Activated B cell treated with CpG ODN at 0.5 μM for 24 hours (primary cell): ENCODE measurements at places on chromosomes 7 and 10. TPM values are rescaled to one million over a fixed set of nuclear protein-coding genes. Genes with fewer than 3 reads are reported as not detected.

The THSD7A gene
- total RNA-seq, result not detected in 2 replicates

The RBP3 gene
- total RNA-seq, result not detected in 2 replicates

The PAX4 gene
- not detected in 2 replicates for total RNA-seq

The UBE2D4 gene
- 18.9 and 19.6 TPM in 2 replicates for total RNA-seq

The PRRT4 gene
- total RNA-seq, result 0.10 TPM in 1 of 2 replicates, not detected in the other

The SLF2 gene
- total RNA-seq, result 29.9 and 35.5 TPM in 2 replicates

The PPP1R3C gene
- not detected in 2 replicates for total RNA-seq

The PRR15 gene
- not detected in 2 replicates for total RNA-seq

The WNT2 gene
- not detected in 2 replicates for total RNA-seq

DNA sequence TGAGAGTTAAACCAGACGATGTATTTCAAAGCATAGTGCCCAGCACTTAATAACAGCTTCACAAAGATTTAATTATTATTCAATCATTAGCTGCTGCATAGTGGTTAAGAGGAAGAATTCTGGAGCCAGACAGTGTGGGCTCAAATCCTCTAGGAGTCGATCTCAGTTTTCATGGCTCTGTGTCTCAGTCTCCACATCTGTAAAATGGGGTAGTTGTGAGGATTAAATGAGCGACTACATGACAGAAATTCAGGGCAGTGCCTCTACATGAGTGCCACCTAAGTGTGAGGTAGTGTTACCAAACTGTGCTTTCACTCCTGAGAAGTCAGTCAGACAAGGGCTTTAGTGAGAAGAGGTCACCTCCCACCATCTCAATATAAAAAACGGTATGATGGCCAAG, 81.7 kb upstream of the FGFR2 start:
- DNase-seq, result no peak

GRCh38 chr7:32496052-32496813, 944 bp downstream of the AVL9 start:
- no peak for DNase-seq

DNA sequence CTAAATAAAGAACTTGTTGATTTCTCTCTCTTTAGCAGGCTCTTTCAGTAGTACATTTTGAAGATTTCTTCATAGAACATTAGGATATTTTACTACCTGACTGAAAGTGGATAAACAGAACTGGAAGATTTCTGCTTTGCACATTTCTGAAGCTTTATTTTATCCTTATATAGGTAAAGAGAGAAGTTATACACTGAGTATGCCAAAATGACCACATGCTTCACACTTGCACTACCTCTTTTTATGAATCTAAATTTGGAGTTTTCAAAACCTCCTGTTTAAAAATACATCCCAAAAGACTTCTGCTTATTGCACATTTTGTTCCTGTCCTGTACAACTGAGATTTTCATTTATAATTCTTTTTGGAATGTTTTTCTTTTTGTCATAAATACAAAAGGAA, 197.4 kb upstream of the PRPS1L1 start:
- DNase-seq, result no peak

DNA sequence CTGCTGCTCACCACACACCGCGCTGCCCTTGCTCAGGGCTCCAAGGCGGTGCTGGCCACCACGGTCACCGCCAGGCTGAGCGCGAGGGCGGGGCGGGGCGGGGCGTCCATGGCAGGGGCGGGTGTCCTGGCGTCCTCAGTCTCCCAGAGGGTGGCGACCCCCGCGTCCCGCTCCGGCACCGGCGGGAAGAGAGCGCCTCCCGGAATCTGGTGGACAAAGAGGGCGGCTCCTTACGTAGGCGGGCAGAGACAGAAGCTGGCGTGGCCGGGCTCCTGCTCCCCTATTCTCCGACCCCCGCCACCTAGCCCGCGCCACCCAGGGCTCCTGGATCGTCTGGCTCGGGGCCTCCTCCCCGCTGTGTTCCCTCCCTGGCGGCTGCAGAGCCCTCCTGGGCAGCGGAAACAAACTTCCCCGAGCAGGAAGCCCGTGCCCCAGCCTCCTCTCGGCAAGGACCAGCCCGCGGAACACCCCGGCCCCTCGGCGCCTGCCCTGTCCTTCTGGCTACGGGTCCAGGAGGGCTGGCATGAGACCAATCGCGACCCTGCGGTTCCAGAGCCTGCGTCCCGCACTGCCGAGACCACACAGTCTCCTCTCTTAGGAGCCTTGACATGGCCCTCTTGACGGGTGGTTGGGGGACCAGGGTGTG, 133.8 kb upstream of the ZNF92 start:
- DNase-seq, result no peak

DNA sequence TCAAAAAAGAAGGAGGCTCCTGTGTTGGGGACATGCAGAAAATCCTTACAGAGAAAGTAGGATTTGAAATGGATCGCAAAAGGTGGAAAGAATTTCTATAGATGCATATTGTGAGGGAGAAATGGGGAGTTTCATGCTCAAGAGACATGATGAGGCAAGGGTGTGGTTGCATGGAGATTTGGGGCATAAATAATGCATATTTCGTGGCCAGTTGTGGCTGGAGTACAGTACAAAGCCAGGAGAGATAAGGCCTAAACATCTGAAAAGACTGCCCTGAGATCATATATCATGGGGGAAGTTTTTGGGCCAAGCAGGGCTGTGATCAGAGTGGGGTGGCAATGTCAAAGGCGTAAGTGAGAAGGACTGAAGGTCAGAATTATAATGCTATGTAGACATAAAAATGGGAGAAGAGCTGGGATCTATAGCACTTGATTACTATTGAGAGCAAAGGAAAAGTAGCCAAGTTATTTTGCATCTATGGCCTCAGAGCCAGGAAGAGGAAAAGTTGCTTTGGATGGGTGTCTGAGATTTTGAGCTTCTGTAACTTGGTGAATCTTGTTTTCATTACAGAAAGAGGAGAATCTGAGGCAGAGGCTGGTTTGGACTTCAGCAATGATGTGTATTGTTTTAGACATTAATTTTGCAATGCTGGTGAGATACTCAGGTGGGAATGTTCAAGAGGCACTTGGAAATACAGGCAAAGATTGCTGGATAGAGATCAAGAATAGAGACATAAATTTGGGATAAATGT, 166.6 kb downstream of the INHBA start:
- DNase-seq, result no peak

DNA sequence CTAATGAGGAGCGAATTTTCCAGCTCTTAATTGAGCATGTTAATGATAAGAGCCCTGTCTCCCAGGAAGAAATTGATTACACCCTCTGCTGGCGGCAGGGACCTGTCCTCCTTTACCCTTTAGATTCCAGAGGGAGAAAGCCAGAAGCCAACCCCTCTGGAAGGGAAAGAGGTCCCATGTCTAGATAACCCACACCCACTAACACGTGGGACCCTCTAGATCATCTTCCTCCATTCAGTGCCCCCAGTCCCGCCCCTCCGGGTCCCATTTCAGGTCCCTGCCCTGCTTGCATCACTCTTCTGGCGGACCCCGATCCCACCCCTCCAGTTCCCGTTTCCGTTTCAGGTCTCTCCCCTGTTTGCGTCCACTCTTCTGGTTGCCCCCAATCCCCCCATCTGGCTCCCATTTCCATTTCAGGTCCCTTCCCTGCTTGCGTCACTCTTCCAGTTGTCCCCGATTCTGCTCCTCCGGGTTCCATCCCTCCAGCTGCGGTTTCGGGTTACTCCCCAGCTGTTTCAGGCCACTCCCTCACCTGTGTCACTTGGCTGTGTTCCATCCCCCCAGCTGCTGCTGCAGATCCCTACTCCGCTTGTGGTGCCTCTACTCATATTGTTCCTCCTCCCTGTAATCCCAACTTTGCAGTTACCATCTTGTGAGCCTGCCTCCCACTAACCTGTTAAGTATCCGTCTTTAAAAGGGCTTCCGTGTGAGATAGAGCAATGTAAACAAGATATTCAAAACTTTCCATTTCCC, 202.4 kb downstream of the SH2D4B start:
- DNase-seq, result no peak

- no peak for DNase-seq
These were observed 34.6 kb downstream of the GET4 start for GRCh38 chr7:910931-911431.

- DNase-seq, result no peak
These were observed 91.4 kb downstream of the EXOC4 start for GRCh38 chr7:133344275-133344674.

DNA sequence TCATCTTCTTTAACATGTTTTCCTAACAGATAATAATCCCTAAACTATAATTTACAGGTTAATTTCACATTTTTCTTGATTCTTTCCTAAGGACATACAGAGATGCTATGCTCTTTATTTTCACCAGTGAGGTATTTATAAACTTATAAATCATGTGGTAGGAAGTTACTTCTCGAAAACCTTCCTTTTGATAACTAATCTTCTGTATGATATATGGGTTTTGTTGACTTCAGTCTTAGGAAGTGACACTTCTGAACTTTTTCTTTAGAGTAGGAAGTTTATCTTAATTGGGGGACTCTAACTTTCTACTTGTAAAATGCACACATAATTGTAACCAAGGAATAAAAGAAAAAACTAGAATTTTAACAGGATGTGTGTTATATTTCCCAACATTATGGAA, 9.8 kb upstream of the PNPLA8 start:
- no peak for DNase-seq

DNA sequence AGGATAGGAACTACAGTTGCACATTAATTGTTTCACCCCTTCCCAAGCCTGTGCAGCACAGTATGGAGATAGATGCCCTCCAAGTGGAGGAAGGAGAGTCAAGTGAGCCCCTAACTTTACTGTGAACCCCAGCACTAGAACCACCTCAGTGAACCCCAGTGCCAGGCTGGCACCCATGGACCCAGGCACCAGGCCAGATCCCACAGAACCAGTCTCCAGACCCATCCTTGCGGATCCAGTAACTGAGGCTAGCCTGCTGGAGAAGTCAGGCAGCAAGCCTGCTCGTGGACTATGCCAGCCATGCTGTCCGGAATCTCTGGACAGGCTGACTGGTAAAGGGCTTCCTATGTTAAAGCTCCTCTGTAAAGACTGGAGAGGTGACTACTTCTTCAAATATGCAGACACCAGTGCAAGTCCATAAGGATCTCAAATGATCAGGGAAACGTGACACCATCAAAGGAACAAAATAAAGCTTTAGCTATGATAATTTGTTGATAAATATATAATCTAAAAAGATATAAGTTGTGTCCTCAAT, 27.7 kb downstream of the SHOC2 start:
- DNase-seq, result no peak

GRCh38 chr10:124703778-124704427, 40.3 kb downstream of the FAM53B start:
- no peak for DNase-seq

GRCh38 chr7:74175340-74175739, 1.2 kb downstream of the EIF4H start:
- DNase-seq, result no peak

DNA sequence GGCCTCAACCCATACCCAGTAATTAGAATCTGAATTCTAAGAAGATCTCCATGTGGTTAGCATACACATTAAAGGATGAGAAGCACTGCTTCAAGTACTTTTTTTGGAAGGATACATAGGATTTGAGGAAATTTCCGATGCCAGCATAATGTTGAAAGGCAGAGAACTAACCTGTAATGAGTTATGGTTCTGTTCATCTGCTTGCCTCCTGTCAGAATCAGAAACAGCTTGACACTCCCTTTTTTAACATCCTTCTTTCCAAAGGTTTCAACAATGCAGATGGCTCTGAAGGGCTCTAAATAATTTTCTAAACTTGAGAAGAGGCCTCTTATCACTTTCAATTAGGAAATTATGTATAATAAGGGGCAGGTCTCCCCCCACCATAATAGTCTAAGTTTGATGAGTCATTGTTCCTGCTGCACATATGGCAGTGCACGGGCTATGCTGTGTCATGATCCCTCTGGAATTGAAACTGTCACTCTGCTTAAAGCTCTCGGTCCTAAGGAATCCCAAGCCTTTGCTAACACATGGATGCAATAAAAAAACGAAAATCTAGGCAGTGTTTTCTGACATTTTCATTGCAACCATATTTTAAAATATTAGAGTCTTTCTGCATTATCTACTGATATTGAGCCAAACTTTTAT, 291.2 kb upstream of the FZD1 start:
- DNase-seq, result no peak

GRCh38 chr7:77393261-77393660, 22.9 kb downstream of the GSAP start:
- no peak for DNase-seq

GRCh38 chr7:111982133-111982532, 224.1 kb downstream of the DOCK4 start:
- DNase-seq, result no peak

DNA sequence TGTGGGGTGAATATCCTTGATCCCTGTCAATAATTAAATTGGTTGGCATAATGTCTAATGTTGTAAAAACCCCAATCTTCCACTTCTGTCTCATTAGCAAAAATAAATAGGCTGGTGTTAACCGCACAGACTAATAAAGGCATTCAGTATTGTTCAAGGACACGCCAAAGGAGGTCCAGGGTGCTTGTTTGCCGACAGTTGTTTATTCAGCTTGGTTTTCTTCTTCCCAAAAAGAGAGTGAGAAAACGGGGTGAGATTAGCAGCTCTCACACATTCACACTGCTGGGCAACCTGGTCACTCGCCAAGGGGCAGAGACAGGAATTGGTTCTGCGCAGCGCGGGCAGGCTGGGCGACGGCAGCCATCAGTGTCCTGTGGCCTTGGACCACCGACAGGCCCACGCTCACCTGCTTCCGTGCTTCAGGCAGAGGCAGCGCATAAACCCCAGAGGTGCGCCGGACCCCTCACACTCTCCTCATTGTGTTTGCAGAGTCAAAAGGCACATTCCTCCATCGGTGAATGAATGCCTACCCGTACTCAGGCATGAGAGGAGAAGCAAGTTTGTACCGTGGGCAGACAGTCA, 26.2 kb upstream of the LMBR1 start:
- no peak for DNase-seq
